ENCODE measurements at places on chromosomes 12 and 14.

DNA sequence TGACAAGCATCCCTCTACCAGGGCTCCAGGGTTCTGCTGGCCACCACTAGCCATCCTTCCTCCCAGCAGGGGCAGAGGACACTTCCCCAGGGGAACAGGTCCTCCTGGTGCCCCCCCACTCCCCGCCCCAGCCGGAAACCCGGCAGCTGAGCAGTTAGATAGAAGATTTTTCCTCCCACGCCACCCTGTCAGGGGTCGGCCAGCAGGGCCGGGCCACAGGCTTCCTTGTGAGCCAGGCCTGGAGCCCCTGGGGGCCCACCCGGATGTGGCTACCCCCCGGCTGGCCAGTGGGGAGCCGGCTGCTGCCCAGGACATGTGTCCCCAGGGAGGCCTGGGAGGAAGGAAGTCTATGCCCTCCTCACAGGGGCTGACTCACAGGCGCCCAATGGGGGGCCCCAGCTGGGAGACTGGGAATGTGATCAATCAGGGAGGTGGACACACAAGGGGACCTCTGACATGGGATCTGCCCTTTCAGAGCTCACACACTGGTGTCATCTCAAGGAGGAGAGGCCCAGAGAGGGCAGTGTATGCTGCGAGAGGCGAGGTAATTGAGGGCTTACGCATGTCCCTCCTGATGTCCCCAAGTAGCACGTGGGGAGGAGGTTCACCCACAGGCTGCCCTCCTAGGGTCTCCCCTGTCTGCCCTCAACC is 4.2 kb downstream of the SH2B3 start:
- DNase-seq = no peak

- no peak for DNase-seq
Measured at GRCh38 chr14:82779301-82779700, 1245.6 kb upstream of the SEL1L start.

GRCh38 chr12:14803830-14804160 is 325 bp downstream of the C12orf60 start:
- no peak for DNase-seq

DNA sequence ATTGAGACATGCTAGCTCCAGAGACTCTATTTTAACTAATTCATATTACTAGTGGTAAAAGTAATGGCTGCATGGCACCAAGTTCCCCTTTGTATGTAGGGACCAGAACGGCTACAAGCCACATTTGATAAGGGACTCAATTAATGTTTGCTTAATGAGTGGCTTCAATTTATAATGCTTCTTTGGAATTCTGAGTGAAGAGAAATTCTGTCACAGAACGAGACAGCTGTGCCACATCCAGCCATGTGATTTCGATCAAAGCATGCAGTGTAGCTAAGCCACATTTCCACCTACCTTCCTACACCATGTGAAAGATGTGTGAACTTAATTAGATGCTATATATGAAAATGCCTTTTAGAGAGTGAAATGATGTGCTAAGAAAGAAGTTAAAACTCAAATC is 217.4 kb downstream of the ACSS3 start:
- no peak for DNase-seq

DNA sequence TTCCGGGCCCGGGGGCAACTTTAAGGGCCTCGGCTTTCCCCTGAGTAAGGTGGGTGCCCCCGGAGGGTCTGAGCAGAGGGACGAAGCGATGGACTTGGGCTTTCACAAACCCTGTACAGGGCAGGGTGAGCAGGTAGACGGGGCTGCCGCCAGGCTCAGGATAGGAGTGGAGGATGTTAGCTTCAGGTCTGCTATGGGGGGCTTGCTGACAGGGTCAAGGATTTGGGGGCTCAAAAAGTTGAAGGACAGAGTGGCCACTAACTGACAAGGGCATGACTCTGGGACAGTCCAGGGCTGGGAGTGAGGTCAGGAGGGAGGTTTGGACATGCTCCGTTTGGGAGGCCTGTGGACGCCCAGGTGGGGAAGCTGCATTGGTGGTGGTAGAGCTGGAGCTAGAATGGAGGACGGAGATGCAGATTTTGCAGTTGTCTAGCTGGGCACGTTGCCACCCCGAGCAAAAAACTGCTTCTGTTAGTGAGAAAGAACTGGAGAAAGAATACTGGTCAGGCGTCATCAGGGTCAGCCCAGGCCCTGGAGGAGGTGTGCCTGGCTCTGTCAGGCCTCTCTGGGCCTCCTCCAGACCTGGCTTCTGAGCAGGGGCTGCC is 113.3 kb downstream of the ADGRD1 start:
- DNase-seq = no peak

GRCh38 chr12:24780697-24781368 is 168.1 kb downstream of the BCAT1 start:
- no peak for DNase-seq

All from breast epithelium (tissue), 4 donors.